ENCODE measurements at places on chromosomes 6 and 20.

DNA sequence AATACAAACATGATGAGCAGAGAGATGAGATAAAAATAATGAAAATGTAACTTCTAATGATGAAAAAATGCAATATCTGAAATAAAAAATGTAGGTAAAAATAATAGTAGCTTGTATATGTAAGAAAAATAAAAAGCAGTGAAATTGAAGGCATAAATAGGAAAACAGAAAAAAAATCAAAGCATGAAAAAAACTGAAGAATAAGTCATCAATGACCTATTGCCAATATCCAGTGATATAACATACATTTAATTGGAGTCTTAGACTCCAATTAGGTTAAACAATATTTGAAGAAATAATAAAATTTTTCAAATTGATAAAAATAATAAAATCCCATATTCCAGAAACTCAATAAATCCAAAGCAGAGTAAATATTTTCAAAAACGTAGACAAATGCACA is 114.0 kb upstream of the HDGFL1 start:
- no peak for DNase-seq

DNA sequence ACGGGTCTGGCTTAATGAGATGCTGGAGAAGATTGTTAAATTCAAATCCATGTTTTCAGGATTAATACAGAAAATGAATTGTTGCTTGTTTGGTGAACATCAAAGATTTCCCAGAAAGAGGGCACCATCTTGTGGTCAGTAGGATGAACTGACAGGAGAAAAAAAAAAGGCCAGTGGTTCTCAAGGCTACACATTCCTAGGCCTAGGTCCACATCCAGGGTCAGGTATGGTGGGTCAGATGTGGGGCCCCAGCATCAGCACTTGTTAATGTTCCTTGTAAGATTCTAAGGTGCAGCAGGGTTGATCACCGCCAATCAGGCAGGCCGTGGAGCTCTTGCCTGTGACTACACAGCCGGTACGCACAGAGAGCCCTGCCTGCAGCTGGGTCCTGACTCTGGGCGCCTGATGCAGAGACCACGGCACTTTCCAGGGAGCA is 34.0 kb upstream of the FOXO3 start:
- no peak for DNase-seq

DNA sequence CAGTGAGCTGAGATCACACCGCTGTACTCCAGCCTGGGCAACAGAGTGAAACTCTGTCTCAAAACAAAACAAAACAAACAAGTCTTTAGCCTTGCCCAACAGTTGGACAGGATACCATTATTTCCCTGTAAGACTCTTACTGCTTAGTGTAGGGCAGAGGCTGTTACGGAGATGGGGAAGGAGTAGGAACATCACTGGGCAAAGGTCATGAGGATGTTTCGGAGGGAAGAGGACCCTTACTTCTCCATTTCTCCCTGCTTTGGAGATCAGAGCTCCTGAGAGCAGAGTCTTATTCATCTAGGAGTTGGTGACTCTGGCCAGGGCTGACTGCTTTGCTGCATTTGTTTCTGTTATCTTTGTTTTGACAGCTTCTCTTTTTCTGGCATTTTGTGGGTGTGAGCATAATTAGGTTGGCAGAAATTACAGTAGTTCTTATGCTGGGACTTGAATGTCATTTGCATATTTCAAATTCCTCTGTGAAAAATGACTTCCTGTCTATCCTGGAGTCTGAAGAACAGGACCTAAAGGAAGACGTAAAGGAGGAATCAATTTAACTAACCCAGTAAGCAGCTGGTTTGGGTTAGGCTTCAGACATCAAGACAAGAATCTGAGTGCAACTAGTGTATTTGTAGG is 89.0 kb downstream of the CDS2 start:
- DNase-seq: no peak

DNA sequence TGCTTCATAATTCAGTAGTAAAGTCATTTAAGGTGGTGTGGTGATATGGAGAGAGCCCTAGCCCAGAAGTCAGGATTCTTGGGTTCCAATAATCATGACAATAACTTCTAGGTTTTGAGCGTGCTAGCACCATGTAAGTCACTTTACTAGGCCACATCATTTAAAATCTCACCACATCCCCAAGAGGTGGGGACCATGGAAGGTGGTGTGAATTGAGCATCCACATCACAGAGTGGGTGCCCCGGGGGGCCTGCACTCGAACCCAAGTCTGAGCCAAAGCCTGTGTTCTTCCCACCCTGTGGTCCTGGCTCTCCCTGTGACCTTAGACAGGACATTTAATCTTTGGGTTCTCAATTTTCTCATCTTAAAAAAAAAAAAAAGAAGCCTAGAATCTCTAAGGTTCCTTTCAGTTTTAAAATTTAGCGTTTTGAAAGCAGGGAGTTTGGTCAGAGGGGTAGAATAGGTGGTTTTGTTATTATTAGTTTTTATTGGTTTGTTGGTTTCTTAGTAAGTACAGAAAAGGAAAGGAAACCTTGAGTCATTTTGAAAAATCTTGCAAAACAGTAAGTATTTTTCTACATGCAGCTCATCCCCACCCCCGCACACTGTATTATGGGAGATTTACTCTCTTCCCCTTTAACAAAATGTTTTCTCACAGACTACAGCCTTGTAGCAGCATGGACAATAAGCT is 26.4 kb downstream of the ARMC2 start:
- no peak for DNase-seq

GRCh38 chr6:97427648-97428047 is 144.6 kb upstream of the MMS22L start:
- DNase-seq: no peak
